ENCODE measurements at places on chromosomes 7 and 10. TPM values are rescaled to one million over a fixed set of nuclear protein-coding genes. Genes with fewer than 3 reads are reported as not detected.

Gene MICU1
- 61.9 TPM for total RNA-seq

Gene GNGT1
- total RNA-seq, result 2.9 TPM

Gene VKORC1L1
- 24.6 TPM for total RNA-seq

Gene REPIN1
- total RNA-seq, result 24.1 TPM

Gene TMUB1
- total RNA-seq, result 26.0 TPM

Gene LIPN
- total RNA-seq, result not detected

Gene WIPF3
- total RNA-seq, result 7.5 TPM

Gene NEBL
- total RNA-seq, result 30.6 TPM

Gene SPDYE8
- total RNA-seq, result 0.48 TPM

Gene DYNC1I1
- total RNA-seq, result 2.9 TPM

Gene GPR141
- total RNA-seq, result 2.4 TPM

Gene MUC12
- total RNA-seq, result 2.9 TPM

Gene SLC29A4
- 0.24 TPM for total RNA-seq

Gene CRHR2
- total RNA-seq, result 0.72 TPM

Gene TAS2R40
- total RNA-seq, result 0.72 TPM

Gene OPN1SW
- not detected for total RNA-seq

Gene PCLO
- total RNA-seq, result 6.7 TPM

Gene GIMAP6
- 8.7 TPM for total RNA-seq

Gene SLC26A5
- total RNA-seq, result not detected

Gene XPNPEP1
- total RNA-seq, result 66.0 TPM

Gene DKK1
- 26.5 TPM for total RNA-seq

Gene SFTPA1
- 0.48 TPM for total RNA-seq

Gene PRR15
- not detected for total RNA-seq

Gene ZNF800
- 33.0 TPM for total RNA-seq

Gene MRPS17
- 22.1 TPM for total RNA-seq

Gene HGF
- 57.1 TPM for total RNA-seq

Gene CTAGE15
- not detected for total RNA-seq

Gene LLCFC1
- total RNA-seq, result not detected

Gene SLC26A3
- 6.3 TPM for total RNA-seq

Gene ADARB2
- not detected for total RNA-seq

Gene GTF2IRD1
- 8.9 TPM for total RNA-seq

Gene CYP2C8
- total RNA-seq, result 5.1 TPM

Gene CTTNBP2
- total RNA-seq, result 6.3 TPM

Gene GUSB
- 44.3 TPM for total RNA-seq

Gene LCOR
- total RNA-seq, result 124 TPM

Gene TMEM130
- total RNA-seq, result 0.48 TPM

Gene ZNF467
- total RNA-seq, result 3.9 TPM

Gene HKDC1
- not detected for total RNA-seq

Gene SLC16A9
- total RNA-seq, result 2.4 TPM

Gene TMEM236
- 1.2 TPM for total RNA-seq

Gene SFR1
- total RNA-seq, result 22.9 TPM

Measured in umbilical cord (tissue), 2 donors.